Psoas muscle (tissue), 8 donors: ENCODE measurements at places on chromosomes 7 and 10. TPM values are rescaled to one million over a fixed set of nuclear protein-coding genes. Genes with fewer than 3 reads are reported as not detected.

The TAS2R60 gene
- not detected for total RNA-seq

The HOXA11 gene
- total RNA-seq: not detected

The CAV1 gene
- 65.3 TPM for total RNA-seq

The PPP1R3A gene
- total RNA-seq: 64.7 TPM

DNA sequence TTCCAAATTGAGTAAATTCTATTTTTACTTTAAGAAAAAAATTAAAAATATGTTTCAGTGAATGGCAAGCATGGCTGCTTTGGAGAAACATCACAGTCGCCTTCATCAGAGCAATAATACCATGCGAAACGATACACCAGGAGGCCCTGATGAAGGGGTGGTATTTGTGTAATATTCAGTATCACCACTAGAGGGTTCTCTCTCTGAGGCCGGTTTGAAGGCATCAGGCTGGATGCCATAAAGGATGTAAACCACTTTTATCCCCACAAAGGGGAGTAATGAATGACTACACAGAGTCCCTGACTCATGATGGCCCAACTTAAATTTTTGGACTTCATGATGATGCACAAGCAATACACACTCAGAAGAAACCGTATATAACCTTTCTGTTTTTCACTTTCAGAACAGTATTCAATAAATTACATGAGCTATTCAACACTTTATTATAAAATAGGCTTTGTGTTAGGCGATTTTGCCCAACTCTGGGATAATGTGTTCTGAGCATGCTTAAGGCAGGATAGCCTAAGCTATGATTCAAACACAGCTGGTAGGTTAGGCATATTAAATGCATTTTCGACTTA lies 95.5 kb downstream of the PPP1R17 start:
- no peak for DNase-seq

GRCh38 chr7:133783276-133783675 lies 343.9 kb upstream of the LRGUK start:
- no peak for DNase-seq

GRCh38 chr10:15859906-15860691 lies at the start of gene MINDY3:
Gene MINDY3, minus strand, starts transcription at chr10:15860507. Its CDS starts 208 bp downstream, at chr10:15860299.
- peak; percentile 89 for DNase-seq

- peak; percentile 36 for DNase-seq
These were observed 67.6 kb downstream of the FAM53B start for GRCh38 chr10:124676416-124677062.

GRCh38 chr7:12923971-12924370 lies 236.5 kb downstream of the ARL4A start:
- no peak for DNase-seq

DNA sequence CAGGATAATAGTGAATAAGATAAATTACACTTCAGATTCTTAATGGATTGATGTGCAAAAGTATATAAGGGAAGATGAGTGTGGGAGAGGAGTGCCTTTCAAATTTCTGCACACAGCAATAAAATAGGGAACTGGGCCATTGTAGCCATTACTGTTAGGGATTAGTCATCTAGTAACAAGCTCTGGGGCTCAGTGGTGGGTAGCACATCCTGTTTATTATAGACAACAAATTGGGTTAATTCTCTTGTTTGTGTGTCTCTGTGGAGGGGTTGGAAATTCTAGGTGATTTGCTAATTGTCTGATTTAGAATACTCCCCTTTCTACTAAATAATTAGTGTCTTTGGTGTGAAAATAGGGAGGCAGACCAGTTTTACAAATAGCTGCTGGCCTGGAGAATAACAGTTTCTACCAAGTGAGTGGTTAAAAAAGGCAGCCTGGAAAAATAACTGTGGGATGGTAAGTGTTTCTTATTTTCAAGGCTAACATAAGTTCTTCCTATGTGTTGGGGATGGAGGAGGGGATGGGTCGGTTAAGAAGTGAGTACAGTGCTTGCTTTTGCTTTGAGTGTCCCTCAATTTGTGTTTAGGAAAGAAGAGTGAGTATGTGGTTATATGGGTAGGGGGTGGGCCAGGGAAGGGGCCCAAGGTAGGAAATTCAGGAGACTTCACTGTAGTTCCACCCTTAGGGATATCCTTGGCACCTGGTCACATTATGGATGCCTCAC lies 43.3 kb upstream of the TMEM248 start:
- no peak for DNase-seq

DNA sequence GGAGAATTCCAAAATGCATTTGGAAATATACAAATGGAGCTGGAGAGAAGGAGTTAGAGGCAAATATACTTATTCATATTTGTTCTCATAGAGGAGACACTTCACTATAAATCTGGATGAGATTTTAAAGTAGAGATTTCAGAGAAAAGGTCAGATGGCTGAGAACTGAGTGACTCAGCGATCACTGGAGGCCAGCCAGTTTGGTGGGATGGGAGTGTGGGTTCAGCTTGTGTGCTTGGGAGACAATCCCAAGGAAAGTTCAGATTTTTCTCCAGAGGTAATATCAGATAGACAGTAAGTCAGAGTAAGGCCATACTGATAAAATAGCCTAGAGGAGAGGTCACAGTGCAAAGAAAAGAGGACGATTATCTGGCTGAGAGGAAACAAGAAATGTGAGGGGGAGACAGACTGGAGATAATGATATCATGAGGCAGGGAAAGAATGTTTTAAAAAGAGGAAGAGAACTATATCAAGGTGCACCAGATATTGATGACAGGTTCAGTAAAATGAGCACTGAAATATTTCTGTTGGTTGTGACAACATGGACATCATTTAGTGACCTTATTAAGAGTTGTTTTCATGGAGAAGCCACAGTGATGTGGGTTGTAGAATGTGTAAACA lies 67.0 kb downstream of the MDFIC start:
- DNase-seq: peak; percentile 72
